Peyer's patch (tissue), 4 donors: ENCODE measurements at places on chromosomes 3 and 15.

GRCh38 chr15:90713081-90713480, 4.1 kb upstream of the BLM start:
- DNase-seq: no peak

GRCh38 chr3:190397889-190398288, 9.9 kb downstream of the CLDN16 start:
- DNase-seq: no peak

GRCh38 chr3:25035526-25035925, 392.5 kb upstream of the RARB start:
- DNase-seq: no peak

DNA sequence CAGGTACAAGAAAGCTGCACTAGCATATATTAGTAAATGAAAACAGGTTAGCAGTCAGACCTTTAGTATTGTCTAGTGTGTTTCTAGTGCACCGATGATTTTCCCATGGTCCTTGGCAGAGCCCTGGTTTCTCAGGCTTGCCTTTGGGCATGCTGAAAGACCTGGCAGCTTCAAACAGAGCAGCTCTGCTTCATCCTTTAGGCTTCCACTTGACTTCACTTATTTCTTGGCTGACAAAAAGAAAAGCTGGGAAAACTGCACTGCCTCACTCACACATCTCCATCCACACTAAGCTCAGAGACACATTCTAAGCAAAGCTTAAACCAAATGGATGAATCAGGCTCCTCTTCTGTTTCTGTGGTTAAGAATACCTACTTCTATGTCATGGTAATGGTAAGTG, 374.8 kb upstream of the PDZRN3 start:
- no peak for DNase-seq

DNA sequence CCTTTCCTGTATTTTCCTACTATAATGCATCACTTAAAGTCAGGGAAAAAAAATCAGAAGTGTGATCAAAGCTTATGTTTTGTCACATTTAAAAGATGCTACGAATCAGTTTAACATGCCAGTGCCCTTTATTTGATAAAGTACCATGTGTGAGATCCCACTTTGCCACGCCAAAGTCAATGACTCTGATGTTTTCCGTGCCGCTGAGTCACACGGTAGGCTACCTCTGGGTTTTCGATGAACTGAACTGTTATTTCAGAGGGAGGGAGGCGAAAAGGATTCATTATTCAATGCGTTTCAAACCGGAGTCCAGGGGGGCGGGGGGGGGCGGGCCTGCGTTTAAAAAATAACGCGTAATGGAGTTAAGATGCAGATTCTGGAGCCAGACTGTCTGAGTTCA, 203.0 kb downstream of the ABHD5 start:
- no peak for DNase-seq

DNA sequence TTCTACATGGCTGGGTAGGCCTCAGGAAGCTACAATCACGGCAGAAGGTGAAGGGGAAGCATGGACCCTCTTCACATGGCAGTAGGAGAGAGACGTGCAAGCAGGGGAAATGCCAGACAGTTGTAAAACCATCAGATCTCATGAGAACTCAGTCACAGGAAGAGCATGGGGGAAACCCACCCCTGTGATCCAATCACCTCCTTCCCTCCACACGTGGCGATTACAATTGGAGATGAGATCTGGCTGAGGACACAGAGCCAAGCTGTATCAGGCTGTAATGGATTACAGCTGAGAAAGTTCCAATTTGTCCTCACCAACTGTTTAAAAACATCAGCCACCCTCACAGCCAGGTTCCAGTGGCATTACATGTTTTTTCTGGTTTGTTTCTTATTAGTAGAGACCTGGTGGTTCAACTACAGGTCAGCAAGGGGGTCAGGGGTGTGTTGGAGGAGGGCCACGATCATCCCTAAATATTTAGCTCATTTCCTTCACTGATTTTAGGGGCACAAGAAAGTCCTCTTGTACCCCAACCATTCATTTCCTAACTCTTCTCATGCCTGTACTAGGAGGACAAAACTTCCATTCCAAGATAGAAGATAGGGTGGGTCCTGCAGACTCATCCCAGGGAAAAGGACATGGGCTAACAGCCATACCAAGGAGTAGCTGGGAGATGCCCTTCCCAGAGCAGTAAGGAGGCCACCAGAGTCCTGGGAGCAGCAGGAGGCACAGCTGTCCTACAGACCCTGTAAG, 54.4 kb downstream of the ANXA2 start:
- DNase-seq: no peak

DNA sequence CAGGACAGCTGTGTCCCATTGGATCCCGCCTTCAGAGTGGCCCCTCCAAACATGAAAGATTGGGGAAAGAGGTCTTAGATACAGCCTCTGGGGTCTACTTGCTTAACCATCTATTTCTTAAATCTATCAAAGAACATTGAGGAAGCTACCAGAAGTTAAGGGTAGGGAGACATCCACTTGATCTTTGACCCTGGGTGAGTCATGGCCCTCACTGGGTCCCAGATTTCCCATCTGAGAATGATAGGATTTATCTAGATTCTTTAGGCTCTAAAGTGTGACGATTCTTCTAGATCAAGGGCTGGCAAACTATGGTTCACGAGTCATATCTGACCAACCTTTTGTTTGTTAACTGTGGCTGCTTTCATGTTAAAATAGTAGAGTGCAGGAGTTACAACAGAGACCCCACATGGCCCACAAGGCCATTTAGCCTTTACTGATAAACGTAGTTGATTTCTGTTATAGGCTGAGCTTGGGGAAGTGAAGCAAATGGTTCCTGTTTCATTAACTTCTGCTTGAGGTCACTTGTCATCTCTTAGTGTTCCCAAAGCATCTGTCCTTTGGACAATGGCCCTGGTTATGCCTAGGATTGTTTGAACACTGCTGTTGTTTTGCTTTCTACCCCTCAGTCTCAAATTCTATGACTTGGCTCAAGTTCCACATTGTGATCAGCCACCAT, 8.0 kb downstream of the MUC13 start:
- DNase-seq: no peak

DNA sequence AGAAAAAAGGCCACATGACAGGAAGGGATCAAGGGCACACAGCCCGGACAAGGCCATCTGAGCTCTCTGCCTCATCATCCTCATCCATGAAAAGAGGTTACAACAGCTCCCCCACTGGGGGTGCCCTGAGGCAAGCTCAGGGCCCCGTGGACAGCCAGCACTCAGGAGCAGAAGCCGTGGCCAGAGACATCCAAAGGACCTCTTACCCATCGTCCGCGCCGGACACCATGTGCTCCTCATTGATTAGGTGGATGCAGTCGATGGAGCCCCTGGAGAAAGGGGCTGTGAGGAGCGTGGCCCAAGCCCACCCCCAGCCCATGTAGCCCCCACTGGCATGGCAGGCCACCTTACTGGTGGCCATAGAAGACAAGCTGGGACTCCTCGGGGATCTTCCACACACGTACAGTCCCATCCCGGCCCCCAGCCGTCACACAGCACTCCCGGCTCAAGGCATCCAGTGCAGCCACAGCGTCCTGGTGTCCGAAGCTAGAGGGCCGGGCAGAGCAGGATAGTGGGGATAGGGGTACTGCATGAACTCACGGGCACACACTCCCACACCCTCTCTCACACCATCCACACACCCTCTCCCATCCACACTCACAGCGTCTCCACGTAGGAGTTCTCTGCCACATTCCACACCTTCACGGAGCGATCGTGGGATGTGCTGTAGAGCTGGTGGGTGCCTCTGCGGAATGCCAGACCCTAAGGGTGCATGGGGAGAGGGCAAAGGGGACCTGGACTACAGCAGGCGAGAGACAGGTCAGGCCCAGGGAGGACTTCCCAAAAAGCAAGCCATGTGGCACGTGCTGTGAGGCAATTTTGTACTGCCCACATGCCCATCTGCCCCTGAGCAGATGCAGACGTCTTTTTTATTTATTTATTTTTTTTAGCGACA, 6.5 kb downstream of the RRP9 start:
- DNase-seq: no peak

DNA sequence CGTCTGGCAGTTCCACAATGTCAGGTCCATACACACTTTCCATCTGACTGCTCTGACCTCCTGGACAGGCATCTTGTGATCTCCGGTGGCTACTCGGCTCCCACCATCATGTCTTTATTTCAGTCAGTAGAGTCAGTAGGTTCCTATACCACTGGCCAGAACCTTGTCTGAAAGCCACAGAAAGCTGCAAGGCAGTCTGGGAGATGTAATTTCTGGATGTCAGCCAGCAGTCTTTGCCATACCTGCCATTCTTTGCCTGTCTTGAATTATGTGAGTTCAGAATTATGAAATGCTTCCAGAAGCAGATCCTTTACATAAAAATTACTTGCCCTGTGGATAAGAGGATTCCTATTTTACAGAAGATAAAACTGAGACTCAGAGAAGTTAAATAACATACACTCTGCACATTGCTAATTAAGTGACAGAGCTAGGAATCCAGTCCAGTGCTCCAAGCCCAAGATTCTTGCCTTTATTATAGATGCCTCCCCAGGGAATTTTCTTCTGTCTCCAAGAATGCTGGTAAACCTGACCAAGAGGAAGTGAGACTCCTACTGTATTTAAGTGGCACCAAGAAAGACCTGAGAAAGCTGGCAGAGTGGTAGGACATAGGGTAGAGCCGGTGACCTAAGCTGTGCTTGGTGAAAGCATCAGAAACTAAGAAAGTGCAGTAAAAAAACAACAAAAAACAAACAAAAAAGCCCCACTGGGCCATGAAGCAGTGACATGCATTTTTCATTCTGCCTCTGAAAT, 75.6 kb downstream of the IQCH start:
- no peak for DNase-seq

DNA sequence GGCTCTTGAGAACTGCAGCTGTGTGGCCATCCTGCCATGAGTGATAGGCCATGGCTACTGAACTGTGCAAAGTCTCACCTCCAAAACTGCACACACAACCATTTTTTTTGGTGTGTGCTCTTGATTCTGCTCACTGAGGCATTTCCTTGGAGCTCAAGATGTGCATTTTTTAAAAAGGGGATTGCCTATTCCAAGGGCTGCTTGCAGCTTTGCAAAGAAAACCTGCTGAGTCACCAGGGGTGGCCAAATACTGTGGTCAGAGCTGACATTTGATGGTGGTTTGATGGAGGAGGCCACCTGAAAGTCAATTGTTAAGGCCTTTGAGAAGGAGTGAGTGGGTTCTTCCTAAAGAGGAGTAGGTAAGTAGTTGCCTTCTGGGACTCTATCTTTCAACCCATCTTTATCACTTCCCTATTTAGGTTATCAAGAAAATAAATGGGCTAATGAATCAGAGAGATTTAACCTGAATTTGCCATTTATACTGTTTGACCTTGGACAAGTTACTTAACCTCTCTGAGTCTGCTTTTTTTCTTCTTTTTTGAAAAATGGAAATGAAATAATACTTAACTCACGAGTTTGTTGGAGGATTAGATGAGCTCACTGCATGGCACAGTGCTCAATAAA, 87.9 kb downstream of the CHST2 start:
- DNase-seq: peak; percentile 27

DNA sequence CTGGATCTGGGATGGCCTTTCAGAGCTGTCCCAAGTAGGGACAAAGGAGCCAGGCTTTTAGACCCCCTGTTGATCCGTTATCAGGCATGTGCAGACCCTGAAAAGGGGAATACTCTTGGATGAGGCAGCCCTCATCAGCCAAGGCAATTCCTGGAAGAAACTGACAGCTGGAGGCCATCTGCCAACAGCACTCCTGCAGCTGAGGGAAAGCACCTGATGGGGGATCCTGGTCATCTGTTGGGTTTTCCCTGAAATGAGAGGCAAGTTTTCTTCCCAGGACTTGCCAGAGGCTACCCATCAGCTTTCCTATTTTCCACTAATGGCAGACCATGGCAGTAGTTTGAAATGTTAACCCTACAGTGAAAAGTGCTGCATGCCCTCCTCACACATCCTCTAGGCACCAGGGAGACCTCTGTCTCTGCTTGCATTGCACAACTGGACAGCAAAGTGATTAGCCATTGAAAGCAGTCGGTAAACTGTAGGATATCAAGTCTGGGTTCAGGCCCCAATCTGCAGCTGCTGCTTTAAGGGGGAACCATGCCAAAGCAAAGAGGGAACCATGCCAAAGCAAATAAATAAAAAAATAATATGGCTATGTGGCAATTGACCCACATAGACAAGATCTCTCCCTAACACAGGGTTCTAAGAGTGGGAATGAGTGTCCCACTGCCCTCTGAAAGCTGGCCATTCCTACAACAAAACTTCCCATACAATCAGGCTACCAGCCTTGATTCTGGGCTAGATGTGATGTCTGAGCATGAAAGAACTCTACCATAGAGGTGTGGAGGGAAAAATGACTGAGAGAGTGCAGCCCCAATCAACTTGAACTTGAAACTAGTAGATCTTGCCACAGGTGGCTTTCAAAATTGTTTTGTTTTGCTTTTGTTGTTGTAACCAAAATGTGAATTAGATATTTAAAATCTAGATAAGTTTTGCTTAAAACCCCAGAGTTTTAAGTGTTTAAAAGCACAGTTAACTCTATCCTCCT, 232.0 kb upstream of the STT3B start:
- DNase-seq: no peak

GRCh38 chr3:33057320-33058298, 39.3 kb downstream of the GLB1 start:
- DNase-seq: no peak

- DNase-seq: no peak
Observed at GRCh38 chr3:108093021-108093420, 2.2 kb upstream of the CD47 start.

DNA sequence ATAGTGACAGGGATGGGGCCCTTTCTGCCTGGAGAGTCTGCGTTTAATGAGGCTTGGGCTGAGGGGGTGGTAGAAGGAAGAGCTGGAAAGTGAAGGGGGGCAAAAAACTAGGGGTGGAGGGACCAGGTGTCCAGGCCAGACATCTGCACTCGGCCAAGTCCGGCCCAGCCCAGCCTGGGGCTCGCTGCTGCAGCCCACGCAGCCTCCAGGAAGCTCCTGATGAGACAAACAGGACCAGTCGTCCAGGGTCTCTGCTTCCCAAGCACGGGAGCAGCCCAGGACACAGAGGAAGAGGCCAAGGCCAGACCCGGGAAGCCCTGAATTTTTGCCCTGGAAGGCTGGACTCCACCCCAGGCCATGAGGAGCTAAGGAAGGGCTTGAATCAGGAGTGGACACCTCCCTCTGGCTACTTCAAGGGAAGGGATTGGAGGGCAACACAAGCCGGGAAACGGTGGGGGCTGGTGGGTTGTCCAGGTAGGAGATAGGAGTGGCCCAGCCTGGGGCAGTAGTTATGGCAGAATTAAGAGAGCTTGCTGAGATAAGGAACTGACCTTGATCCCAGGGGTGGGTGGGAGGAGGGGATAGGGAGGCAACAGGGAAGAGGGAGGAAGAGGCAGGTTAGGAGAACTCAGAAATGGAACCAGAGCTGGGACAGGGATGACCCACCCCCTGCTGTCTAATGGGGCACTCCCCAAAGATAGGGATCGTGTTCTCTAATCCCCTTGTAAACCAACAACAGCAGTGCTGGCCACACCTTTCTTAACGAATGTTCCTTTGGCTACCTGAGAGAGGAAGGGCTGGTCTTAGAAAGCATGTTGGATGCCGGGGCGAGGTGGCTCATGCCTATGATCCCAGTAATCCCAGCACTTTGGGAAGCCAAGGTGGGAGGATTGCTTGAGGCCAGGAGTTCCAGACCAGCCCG, 89.5 kb downstream of the ANP32A start:
- no peak for DNase-seq

- DNase-seq: no peak
Observed at GRCh38 chr15:26182441-26182840, 319.3 kb upstream of the ATP10A start.
